Neural progenitor cell (in vitro differentiated cells): ENCODE measurements at places on chromosomes 4 and X. TPM values are rescaled to one million over a fixed set of nuclear protein-coding genes. Genes with fewer than 3 reads are reported as not detected.

RBMXL3 gene
- not detected in 2 replicates for total RNA-seq

- DNase-seq, result peak; percentile 24
These were observed 49.1 kb downstream of the TMEM165 start for GRCh38 chr4:55444827-55445226.

GRCh38 chr4:147360301-147360700 lies 120.6 kb upstream of the EDNRA start:
- no peak for DNase-seq

DNA sequence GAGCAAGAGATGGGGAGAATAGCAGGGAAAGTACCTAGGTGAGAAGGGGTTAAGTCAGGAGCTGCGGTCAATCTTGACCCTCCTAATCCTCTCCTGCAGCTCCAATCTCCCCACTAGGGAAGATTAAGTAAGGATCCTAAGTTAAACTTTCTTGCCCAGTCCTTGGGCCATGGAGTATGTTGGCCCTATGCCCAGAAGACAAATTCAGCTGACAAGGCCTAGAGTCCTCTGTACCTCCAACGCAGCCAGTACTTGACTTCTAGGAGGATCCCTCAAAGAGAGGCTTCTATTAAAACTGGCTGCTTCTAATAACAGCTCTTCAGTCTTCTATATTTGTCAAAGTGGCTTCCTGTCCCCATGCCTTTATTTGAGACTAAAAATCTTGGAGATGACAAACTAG lies 1.4 kb downstream of the CLDN2 start:
- DNase-seq, result no peak

- no peak for DNase-seq
These were observed 1639.0 kb upstream of the IGFBP7 start for GRCh38 chr4:58749206-58749605.
